GM23248 (cell line): ENCODE measurements at places on chromosomes 1 and 21. TPM values are rescaled to one million over a fixed set of nuclear protein-coding genes. Genes with fewer than 3 reads are reported as not detected.

DNA sequence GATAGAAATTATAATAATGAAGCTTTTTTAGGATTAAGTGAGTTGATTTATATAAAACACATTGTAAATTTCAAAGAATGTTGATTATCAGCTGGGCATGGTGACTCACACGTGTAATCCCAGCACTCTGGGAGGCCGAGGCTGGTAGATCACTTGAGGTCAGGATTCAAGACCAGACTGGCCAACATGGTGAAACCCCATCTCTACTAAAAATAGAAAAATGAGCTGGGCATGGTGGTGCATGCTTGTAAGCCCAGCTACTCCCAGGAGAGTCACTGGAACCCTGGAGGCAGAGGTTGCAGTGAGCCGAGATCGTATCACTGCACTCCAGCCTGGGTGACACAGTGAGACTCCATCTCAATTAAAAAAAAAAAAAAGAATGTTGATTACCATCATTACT is 18.4 kb downstream of the ADAMTS1 start:
- no peaks in the 10 kb centered on the region for H3K4me1 ChIP-seq
- no peak for DNase-seq
- no peaks in the 10 kb centered on the region for H3K36me3 ChIP-seq

- no peaks in the 10 kb centered on the region for H3K27me3 ChIP-seq
- no peaks in the 10 kb centered on the region for H3K4me1 ChIP-seq
- no peak overlapping the region for H3K4me3 ChIP-seq
Observed at GRCh38 chr1:181909010-181909409, 152.5 kb downstream of the ZNF648 start.

Gene HDGF
- 184 and 185 TPM in 2 replicates for total RNA-seq

GRCh38 chr1:218887141-218887925 is 286.3 kb upstream of the LYPLAL1 start:
- peaks cover 7% of the 10 kb centered on the region for H3K27me3 ChIP-seq
- H3K4me1 ChIP-seq = no peaks in the 10 kb centered on the region
- H3K27ac ChIP-seq = no peak overlapping the region
- H3K36me3 ChIP-seq = no peaks in the 10 kb centered on the region
- H3K4me3 ChIP-seq = no peak overlapping the region
- no peak for DNase-seq

- no peak overlapping the region for H3K4me3 ChIP-seq
- peaks cover 12% of the 10 kb centered on the region for H3K4me1 ChIP-seq
Observed at GRCh38 chr1:201310986-201311355, 27.7 kb downstream of the PKP1 start.

Gene CHIT1
- not detected in 2 replicates for total RNA-seq

- no peaks in the 10 kb centered on the region for H3K36me3 ChIP-seq
- no peak overlapping the region for H3K4me3 ChIP-seq
- no peak overlapping the region for H3K27ac ChIP-seq
- no peaks in the 10 kb centered on the region for H3K4me1 ChIP-seq
- DNase-seq = no peak
- peaks cover 36% of the 10 kb centered on the region for H3K27me3 ChIP-seq
Observed at GRCh38 chr1:202228484-202229122, 35.0 kb downstream of the LGR6 start.

Gene ZNF281
- total RNA-seq = 41.6 and 45.2 TPM in 2 replicates

DNA sequence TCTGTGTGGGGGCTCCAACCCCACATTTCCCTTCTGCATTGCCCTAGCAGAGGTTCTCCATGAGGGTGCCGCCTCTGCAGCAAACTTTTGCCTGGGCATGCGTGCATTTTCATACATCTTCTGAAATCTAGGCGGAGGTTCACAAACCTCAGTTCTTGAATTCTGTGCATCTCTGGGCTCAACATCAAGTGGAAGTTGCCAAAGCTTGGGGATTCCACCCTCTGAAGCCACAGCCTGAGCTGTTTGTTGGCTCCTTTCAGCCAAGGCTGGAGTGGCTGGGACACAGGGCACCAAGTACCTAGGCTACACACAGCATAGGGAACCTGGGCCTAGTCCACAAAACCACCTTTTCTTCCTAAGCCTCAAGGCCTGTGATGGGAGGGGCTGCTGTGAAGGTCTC is 235.3 kb downstream of the PDE4B start:
- no peaks in the 10 kb centered on the region for H3K27me3 ChIP-seq
- H3K4me1 ChIP-seq = no peaks in the 10 kb centered on the region
- H3K36me3 ChIP-seq = no peaks in the 10 kb centered on the region
- H3K4me3 ChIP-seq = no peak overlapping the region
- no peak overlapping the region for H3K27ac ChIP-seq

- no peaks in the 10 kb centered on the region for H3K27me3 ChIP-seq
- H3K36me3 ChIP-seq = no peaks in the 10 kb centered on the region; the same call in 1 of the 2 replicates
- H3K4me3 ChIP-seq = no peak overlapping the region
- no peaks in the 10 kb centered on the region for H3K4me1 ChIP-seq
- DNase-seq = no peak
- H3K27ac ChIP-seq = no peak overlapping the region
Observed at GRCh38 chr1:168312718-168313604, 32.3 kb downstream of the TBX19 start.

DNA sequence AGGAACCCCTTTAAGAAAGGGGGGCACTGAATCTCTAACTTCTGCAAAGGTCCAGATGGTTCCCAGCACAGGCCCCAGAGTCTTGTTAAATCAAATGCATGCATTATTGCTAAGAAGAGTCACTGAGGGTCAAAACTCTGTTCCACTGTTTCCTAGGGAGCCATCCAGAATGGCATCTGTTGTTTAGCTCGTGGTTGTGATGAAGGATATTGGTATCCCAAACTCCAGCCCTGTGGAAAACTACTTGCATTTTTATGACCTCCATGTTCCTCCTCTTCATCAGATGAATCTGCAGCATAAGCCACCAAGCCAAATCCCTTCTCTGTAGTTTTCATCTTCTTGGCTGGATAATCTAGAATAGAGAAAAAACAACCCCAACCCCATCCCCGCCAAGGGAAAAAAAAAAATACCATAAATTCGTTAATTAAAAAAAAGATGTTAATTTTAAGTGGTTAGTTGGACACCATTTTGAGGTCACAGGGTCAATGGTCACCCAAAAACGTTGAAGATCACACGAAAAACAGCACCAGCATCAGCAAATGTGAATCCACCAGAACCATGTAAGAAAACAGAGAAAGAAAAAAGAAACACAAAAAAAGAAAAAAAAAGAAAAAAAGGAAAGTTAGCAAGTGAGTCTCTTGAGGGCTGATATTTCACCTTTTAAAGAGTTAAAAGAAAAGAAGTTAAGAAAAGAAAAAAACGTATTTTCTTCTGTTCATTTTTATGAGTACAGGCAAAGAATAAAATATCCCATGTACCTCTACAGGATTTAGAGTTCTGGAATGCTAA is 3.0 kb upstream of the RIT1 start:
- H3K27me3 ChIP-seq = no peaks in the 10 kb centered on the region
- DNase-seq = peak; percentile 56
- H3K4me1 ChIP-seq = peaks cover 17% of the 10 kb centered on the region
- H3K27ac ChIP-seq = peak overlapping the region; percentile 54
- H3K4me3 ChIP-seq = no peak overlapping the region
- H3K36me3 ChIP-seq = peaks cover 74% of the 10 kb centered on the region

GRCh38 chr1:4734219-4734618 is 79.8 kb downstream of the AJAP1 start:
- no peak overlapping the region for H3K27ac ChIP-seq
- no peaks in the 10 kb centered on the region for H3K4me1 ChIP-seq
- H3K36me3 ChIP-seq = no peaks in the 10 kb centered on the region
- no peak overlapping the region for H3K4me3 ChIP-seq
- no peaks in the 10 kb centered on the region for H3K27me3 ChIP-seq

Gene ADCY10
- total RNA-seq = 0.11 TPM in 1 of 2 replicates, not detected in the other

- no peak overlapping the region for H3K4me3 ChIP-seq
- no peak for DNase-seq
- H3K27me3 ChIP-seq = peaks cover 86% of the 10 kb centered on the region
- H3K36me3 ChIP-seq = no peaks in the 10 kb centered on the region
- H3K27ac ChIP-seq = no peak overlapping the region
Observed at GRCh38 chr1:50415235-50416149, 7.8 kb downstream of the DMRTA2 start.

- H3K27me3 ChIP-seq = no peaks in the 10 kb centered on the region
- H3K4me3 ChIP-seq = no peak overlapping the region
- DNase-seq = peak; percentile 16
- no peaks in the 10 kb centered on the region for H3K36me3 ChIP-seq
Observed at GRCh38 chr1:224867715-224868114, 61.8 kb upstream of the DNAH14 start.

Gene HAO2
- total RNA-seq = not detected in 2 replicates

DNA sequence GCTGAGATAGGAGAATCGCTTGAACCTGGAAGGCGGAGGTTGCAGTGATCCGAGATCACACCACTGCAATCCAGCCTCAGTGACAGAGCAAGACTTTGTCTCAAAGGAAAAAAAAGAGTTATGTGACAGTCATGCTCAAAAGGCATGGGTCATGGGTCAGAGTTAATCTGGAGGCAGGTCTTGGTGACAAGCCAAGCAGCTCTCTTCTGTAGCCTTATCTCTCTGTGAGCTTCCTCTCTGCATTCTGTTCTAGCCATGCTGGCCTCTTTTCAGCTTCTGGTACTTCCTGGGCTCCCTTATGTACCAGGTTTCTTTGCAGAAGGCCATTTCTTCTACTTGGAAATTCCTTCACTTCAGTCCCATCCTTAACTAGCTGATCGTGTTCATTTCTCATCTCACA is 63.6 kb downstream of the NGF start:
- H3K27ac ChIP-seq = no peak overlapping the region
- no peak for DNase-seq
- no peak overlapping the region for H3K4me3 ChIP-seq
- peaks cover 7% of the 10 kb centered on the region; the same call in 1 of the 2 replicates for H3K36me3 ChIP-seq

- no peak overlapping the region for H3K4me3 ChIP-seq
- peaks cover 13% of the 10 kb centered on the region for H3K4me1 ChIP-seq
- no peaks in the 10 kb centered on the region for H3K27me3 ChIP-seq
- DNase-seq = no peak
- H3K36me3 ChIP-seq = peaks cover 21% of the 10 kb centered on the region
- H3K27ac ChIP-seq = no peak overlapping the region
Observed at GRCh38 chr1:243312952-243313634, 57.3 kb downstream of the SDCCAG8 start.

Gene SASS6
- total RNA-seq = 2.3 and 7.6 TPM in 2 replicates

DNA sequence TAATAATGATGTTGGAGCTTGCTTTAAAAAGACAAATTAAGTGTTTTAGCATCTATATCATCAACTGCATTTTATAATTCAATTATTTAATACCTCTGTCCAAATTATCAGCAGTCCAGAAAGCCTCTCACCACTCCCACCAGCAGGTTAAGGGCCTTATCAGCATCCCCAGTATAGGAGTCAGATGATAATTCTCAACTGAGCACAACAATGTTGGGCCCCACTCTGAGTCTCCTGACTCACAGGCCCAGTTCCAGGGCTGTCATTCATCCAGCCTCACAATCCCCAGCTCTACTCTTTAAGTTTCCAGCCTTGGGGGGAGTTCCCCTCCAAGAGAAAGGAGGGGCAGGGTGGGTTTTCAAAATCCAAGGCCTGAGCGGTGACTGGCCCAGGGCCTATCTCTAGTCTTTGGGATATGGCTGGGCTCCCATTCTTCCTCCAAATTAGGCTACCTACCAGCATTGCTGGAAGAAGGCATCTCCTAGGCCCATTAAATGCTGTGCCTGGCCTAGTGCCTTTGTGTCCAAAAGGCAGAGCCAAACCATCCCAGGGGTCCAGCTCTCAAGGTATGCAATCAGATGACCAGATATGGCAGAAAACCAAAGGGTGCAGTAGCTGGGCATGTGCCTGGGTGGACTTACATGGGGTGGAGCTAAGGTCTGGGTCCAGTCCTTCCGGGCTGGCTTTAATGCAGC is 134.1 kb downstream of the GLUL start:
- H3K4me1 ChIP-seq = no peaks in the 10 kb centered on the region
- H3K27me3 ChIP-seq = no peaks in the 10 kb centered on the region
- H3K36me3 ChIP-seq = no peaks in the 10 kb centered on the region
- H3K4me3 ChIP-seq = no peak overlapping the region
- DNase-seq = no peak

- no peak for DNase-seq
- no peak overlapping the region for H3K4me3 ChIP-seq
- peaks cover 5% of the 10 kb centered on the region; the same call in 1 of the 2 replicates for H3K4me1 ChIP-seq
- H3K36me3 ChIP-seq = no peaks in the 10 kb centered on the region
Observed at GRCh38 chr1:53339736-53340635, 12.1 kb upstream of the LRP8 start.
